Cardiac fibroblast (primary cell): ENCODE measurements at places on chromosomes 3 and 15.

DNA sequence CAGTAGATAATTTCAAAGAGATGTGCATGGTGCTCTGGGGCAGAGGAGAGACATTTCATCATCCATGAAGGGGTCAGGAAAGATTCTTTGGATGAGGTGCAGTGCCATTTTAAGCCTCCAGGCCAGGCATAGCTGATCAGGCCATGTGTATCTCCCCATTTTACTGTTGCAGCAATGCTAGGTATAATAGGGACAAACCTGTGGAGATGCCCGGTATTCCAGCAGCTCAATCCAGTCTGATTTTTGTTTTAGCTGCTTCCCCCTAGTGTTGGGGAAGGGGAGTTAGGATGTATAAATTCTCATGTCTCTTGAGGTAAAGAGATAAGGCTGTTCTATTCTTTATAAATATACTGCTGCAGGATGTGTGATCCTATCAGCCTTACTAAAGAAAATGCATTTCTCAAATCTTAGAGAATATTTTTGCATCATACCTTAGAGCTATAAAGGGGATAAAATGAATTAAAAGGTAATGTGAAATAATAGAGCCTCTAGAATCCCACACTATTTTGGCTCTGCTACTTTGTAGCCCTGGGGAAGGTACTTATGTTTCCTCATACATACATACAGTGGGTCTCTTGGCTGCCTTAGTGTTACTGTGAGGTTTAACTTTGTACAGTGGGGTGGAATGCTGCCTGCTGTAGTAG, 5.2 kb downstream of the CDV3 start:
- peak; percentile 57 for DNase-seq

- no peak for DNase-seq
These were observed 27.2 kb downstream of the SEMA6D start for GRCh38 chr15:47744496-47744895.

GRCh38 chr15:69265347-69265955, 33.3 kb upstream of the PAQR5 start:
- DNase-seq, result peak; percentile 58

DNA sequence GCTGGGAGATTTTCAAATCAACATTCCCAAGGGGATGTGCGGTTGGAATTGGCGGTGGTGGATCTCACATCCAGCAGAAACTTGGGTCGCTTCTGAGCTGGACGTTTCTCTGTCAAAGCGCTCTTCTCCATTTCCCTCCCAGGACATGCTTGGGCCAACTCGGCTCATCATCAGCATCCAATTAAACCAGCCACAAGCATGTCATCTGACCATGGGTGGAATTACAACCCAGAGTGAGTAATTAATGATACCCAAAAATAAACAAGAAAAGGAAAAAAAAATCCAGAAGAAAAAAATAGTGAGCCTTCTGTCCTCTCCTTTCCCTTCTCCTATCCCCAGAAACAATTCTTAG, 111.2 kb downstream of the XXYLT1 start:
- DNase-seq, result no peak

DNA sequence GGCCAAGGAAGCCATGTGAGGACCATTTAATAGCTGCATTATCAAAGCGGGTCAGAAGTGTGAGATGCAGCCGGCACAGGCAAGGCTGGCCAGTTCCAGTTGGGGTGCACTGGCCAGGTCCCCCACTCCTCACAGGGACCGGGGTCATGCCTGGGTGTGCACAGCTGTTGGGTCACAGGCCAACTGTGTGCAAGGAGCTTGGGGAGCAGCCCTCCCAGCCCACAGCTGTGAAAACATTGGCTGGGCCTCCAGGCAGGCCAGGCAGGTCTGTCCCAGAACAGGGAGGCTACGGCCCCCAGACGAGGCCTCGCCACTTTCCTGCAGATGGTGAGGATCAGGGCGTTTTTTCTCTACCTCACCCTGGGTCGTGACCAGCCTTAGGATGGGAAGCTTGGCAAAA, 521.0 kb downstream of the NTRK3 start:
- DNase-seq, result no peak

DNA sequence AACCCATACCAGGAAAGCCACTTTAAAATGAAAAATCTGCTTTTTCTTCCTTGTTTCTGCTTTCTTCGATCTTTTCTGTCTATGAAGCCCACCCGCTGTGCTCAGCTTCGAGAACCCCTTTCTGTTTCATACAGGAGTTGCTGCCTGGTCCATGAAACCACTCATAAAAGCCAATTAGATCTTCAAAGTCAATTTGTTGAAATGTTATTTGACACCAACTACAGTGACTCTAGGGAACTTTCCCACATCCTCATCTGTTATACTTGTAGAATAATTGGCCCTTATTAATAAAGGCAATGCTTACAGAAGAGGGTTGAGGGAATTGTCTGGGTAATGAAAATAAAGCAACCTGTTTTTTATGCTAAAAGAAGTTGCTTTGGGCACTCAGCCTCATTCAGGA, 523.6 kb downstream of the OCA2 start:
- DNase-seq, result no peak

DNA sequence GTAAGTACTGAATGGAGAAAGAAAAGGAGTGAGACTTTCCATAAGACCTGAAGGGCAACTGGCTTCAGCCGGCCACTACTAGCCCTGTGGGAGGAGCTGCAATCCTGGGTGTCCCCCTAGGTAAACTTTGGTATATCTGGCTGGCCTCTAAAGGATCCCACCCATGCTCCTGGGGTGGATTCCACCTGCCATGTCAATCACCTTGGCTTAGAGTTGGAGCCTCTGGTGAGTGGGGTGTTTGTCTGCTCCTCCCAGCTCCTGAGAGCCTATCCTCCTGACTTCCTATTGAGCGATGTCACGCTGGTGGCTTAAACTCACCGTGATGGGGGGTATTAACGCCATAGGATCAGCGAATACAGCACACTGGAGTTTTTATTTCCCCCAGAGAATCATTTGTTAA, 2.6 kb downstream of the SPTBN5 start:
- DNase-seq, result no peak

DNA sequence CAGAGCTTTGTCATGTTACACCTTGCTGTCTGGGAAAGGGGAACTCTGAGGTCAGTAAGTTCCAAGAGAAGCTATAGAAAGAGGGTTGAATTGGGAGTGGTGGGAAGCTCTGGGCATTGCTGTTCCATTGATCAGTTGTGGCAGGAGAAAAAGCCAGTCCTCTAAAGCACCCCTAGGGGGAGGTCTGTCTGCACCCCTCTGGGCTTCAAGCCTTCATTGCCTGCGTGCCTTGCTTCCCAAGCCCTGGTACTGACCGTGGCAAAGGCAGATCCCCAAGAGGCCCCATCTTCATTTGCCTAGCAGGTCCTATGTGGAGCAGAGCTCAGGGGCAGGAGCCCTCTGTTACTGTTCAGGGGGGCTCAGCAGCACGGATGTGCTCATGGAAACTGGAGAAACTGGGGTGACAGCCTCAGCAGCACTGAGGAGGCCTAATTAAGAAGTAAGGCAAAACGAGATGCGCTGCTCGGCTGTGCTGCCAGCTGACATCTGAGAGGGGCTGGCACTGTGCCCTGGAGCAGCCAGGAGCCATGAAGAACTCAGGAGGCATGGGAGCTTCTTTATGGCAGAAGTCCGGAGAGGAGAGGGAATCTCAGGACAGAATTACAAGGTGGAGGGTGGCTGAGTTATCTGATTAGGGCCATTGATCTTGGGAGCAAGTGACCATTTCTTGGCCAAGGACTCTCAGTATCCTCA, 270.9 kb downstream of the RPLP1 start:
- DNase-seq, result no peak

- DNase-seq, result no peak
These were observed 15.2 kb downstream of the EFCC1 start for GRCh38 chr3:129016356-129016719.

- no peak for DNase-seq
These were observed at the start of gene GPR149 for GRCh38 chr3:154430014-154430413. GPR149 (minus strand) TSS chr3:154430190; CDS start chr3:154429615, 575 bp downstream.

DNA sequence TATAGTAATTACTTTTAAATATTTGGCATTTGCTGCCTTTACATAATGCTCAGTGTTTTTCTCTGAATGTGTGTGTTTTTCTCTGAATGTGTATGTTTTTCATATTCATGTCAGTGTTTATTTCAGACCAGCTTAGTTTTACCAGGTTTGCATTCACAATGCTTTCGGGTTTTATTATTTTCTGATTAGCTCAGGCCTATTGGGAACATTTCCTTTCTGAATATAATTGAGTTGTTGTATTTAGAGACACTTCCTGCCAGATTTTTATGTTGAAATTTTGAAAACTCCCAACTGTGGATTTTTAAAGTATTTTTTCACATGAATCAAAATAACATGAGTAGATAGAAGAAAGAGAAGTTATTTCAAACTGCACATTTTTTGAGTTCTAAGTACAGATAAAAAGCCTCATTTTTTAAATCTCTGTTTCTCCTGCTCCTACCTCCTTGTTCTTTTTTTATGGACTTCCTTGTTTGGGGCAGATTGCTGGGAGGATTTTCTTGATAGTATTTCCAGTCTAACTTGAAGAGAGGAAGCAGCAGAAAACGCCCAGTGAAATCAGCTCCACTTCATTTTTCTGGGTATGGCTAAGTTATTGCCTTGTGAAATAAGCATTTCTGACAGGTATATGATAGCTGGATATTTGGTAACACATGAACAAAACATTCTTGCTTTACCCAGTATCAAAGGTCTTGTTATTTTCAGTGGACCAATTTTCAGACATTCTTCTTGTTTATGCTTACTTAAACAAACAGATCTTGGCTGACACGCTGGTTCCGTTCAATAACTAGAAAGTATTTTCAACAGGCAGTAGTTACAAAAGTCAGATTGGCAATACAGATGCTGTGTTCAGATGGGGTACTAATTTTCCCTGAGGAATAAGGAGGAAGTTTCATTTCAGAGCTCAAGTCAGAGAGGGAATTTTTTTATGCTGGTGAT, 70.7 kb downstream of the RIOX2 start:
- DNase-seq, result peak; percentile 35

DNA sequence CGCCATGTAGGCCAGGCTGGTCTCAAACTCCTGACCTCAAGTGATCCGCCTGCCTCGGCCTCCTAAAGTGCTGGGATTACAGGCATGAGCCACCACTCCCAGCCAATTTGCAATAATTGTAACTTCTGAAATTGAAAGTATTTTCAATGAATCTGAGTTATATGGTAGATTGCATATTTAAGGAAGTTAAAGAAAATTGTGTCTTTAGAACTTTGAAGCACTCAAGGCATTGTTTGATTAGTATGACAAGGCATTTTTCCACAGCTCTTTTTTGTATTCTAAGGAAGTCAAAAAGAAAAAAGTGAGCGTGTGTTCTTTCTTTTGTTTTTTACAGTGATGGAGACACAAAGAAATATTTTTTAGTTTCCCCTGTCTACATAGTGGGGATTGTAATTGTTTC, 15.7 kb upstream of the RPLP1 start:
- DNase-seq, result no peak

DNA sequence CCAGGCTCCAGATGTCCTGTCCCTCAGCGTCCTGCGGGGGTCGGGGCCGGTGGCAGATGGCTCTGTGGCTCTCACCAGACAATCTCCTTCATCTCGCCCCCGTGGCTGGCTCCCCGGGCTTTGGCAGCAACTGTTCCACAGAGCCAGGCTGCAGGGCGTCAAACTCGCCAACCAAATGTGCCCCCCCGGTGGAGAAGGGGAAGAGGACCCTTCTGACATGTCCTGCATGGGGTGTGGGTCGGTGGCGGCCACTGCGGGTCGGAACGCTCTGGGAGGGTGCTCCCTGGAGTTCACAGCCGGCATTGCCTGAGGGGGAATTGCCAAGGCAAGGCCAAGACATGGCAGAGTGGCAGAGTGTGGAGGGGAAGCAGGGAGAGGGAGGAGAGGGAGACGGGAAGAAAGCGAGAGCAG, 36.0 kb downstream of the BDH1 start:
- DNase-seq, result no peak

DNA sequence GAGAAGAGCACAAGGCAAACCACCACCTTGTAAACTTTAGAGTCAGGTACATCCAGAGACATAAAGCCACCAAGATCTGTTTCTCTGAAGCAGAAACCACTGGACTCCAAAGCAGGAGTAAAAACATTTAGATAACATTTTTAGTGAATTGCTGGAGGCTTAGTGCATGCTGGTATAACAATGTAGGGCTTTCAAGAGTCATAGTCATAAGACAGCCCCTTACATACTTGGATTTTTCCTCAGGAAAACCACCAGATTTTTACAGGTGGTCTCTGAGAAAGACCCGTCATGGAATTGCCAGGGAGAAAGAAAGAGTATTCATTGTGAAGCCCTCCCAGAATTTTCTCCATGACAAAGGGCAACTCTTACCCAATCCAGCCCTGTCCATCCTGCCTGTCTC, 434.5 kb upstream of the NAALADL2 start:
- DNase-seq, result no peak

DNA sequence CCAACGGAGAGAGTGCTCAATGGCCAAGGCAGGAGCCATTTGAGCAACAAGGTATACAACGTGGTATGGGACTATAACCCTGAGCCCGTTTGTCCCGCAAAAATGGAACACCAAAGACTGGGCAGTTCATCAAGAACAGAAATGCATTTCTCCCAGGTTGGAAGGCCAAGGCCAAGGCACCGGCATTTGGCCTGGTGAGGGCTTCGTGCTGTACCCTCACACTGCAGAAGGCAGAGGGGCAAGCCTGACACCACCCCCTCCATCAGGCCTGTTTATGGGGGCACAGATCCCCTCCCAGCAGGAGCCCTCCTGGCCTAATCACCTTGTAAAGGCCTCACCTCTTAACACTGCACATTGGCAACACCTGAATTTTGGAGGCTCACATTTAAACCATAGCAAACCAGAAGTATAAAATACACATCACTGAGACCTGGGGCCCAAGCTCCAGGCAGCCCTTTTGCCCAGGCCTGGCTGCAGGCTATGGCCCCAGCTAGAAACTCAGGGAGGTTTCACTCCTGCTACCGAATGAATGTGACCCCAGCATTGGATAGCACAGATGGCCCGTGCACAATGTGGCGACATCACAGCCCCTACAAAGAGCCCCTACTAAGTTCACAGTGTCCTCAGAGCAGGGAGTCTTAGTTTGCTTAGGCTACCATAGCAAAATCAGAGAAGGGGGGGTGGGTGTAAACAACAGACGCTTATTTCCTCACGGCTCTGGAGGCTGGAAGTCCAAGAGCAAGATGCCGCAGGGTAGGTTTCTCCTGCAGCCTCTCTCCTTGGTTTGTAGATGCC, 47.1 kb downstream of the KLF15 start:
- DNase-seq, result no peak

GRCh38 chr15:73033611-73034010, 18.7 kb upstream of the NEO1 start:
- no peak for DNase-seq

GRCh38 chr15:27824841-27825422, 274.2 kb downstream of the OCA2 start:
- no peak for DNase-seq

DNA sequence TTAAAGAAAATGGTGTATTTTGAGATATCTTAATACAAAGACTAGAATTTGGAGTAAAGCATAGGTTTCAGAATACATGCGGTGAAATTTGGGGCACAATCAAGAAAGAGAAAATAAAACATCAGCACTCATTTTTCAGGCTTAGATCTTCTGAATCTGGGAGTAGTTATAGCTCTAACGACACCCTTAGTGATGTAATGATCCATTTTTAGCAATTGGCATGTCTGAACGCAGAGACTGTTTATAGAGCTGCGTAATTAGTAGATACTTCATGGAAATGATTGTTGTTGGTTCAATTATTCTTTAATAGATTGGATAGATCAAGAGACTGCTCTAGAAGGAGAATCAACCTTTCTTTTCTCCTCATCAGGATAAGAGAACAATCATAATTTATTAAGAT, 47.5 kb upstream of the SNRK start:
- no peak for DNase-seq

GRCh38 chr3:28376424-28376823, 27.8 kb upstream of the AZI2 start:
- peak; percentile 94 for DNase-seq
